ENCODE measurements at places on chromosomes 16 and 17.

DNA sequence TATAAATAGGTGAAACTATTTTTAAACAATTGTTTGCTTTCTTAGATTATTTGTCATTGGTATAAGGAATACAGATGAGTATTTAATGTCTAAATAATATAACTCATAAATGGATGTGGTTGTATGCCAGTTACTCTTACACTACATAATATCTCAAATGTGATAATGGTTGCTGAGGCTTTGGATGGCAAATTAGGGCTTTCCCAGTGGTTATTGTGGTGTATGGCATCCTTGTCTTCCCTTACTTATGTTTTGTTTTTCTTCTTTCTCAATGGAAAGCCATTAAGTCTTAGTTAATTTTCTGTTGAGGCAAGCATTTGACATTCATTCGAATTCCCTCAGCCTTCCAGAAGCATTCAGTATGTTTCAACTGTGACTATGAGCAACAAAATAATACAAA is 10.5 kb downstream of the OMG start:
- DNase-seq = no peak

- DNase-seq = no peak
Observed at GRCh38 chr16:54512467-54512995, 225.9 kb upstream of the IRX3 start.

- peak; percentile 6 for DNase-seq
Observed at GRCh38 chr16:19911747-19912454, 27.3 kb upstream of the GPRC5B start.

DNA sequence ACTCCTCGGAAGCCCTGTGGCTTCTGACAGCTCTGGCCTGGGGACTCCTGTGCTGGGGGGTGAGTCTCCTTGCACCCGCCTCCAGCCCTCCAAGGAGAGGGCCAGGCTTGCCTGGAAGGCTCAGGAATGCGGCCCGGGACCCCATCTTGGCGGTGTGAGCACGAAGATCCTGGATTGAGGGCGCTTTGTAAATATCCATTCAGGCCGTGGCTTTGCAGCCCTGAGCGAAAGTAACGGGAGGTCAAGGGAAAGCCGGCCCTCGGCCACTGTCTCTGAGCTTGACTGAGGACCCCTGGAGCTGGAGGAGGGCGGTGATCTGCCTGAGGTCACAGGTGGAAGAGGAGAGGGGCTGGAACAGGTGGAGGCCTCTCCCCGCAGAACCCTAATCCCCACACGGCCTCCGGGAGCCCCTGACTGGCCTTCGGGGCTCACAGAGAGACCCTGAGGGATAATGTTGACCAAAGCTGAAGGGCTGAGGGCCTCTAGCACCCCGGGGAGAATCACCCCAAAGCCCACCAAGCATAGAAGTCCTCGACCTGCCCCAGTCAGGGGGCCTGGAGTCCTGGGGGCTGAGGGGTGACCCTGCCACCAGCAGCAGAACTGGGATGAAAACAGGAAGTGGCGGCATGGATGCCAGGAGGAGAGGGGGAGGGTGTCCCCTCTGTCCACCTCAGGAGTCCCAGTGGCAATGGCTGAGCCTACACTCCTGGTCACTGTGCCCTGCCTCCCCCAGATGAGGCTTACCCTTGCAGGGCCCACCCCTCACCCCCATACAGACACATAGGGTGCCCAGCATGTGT is 8.3 kb upstream of the RASD1 start:
- no peak for DNase-seq

GRCh38 chr16:2827831-2828520 is 2.1 kb upstream of the ZG16B start:
- no peak for DNase-seq

- DNase-seq = no peak
Observed at GRCh38 chr16:2991566-2992261, 11.5 kb upstream of the PKMYT1 start.

DNA sequence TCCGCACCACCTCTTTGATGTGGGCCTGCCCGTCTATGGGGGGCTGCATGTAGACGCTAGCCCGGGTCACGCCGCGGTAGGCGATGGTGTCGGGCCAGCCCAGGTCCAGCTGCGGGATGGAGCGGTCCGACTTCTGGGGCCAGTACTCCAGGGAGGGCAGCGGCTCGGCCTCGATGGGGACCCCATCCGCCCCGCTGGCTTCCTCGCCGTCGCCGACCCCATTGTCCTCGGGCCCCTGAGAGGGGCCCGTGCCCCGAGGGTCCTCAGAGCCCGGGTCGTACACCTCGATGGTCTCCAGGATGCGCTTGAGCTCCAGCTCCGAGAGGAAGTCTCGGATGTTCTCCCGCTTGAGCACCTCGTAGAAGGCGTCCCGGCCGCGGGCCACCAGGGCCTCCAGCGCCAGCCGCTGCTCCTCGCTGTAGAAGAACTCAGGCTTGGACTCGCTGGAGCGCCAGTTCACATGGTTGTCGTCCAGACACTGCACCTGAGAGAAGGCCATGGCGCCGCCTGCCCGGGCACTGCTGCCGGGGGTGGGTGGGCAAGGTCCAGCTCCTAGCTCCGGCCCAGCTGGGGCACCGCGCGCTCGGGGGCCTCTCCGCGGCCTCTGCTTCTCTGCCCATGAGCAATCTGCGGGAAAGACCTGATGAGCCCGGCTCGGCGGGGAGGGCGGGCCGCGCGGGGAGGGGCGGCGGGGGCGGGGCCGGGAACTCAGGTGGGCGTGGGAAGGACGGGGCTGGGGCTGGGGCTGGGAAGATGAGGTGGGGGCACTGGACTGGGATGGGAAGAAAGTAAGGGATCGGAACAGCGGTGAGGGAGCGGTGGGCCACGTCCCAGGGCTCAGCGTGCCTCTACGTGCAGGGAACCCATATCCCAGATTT is 782 bp downstream of the FAM83G start:
- peak; percentile 9 for DNase-seq

DNA sequence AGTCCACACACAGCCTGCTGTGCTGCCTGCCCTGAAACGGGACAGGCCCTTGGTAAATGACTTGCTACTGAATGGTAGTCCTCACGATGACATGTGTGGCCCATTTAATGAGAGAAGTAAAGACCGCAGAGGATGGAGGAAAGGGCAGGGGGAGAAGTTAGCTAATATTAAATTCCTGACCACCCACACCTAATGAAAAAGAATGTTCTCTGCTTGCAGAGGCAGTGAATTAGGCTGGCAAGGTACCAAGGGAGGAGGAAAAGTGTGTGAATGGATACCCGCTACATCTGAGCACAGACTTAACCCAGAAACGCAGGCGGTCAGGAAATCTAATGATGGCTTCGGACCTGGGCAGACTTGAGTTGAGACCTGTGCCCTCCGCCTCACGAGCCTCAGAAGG is 141.2 kb downstream of the PRKCA start:
- DNase-seq = no peak

- no peak for DNase-seq
Observed at GRCh38 chr17:17079761-17080160, 37.5 kb downstream of the MPRIP start.

DNA sequence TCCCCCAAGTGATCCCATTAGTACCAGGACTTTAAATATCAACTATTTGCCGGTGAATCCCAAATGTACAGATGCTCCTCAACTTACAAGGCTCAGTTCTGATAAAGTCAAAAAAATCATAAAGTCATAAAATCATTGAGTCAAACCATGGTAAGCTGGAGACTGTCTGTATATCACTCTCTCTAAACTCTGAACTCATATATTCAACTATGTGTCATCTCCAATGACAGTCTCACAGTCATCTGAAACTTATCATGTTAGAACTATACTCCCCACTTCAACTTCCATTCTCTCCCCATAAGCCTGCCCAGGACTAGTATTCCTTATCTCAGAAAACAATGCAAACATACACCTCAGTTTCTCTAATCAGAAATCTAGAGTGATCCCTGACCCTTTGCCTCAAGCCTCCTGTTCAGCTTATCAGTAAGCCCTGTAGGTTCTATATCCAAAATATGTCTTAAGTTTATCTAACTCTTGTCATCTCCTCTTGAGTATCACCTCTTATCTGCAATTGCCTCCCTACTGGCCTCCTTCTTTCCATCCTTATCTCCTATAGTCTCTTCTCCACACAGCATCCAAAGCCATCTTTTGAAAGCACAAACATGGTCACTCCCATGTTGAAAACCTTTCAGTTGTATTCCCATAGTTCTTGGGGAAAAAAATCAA is 55.0 kb downstream of the SSH2 start:
- DNase-seq = no peak

GRCh38 chr16:31365131-31365865 is 10.3 kb downstream of the ITGAX start:
- DNase-seq = peak; percentile 31

DNA sequence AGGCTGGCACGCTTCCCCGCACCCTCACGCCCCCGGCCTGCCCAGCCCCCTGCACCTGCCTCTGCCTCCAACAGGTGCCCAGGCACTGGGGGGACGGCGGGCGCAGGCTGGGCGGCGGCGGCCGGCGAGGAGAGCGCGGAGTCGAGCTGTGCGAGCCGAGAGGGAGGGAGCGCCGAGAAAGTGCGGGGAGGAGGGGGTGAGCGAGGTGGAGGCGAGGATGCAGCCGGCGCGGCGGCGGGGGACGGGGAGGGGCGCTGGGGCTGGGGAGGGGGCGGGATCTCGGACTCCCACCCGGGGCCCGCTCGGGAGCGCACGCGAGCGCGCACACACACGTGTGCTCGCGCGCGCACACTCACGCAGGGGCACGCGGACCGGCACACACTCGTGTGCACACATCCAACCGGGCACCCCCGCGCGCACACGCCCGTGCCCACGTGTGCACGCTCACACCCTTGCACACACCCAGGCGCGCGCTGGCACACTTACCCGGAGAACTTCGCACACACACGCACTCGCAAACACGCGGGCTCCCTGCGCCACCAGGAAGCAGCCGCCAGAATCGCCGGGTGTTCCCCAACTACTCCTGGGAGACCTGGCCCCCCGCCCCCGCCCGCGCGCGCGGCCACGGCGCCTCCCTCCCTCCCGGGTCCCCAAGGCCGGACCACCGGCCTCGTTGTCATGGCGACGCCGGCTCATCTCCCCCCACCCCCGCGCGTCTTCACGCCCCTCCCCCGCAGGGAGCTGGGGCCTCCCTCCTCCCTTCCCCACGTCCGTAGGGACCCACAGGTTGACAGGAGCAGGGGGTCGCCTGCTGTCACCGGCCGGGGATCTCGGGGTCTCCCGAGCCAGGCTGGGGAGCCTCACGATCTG is at the start of gene DOC2A:
TSS of gene DOC2A (minus strand) at position 184 of the 870 bp plus-strand sequence. CDS start 805 bp downstream, outside the sequence.
- DNase-seq = peak; percentile 12

GRCh38 chr17:5819396-5819795 is 235.1 kb upstream of the NLRP1 start:
- DNase-seq = no peak

- no peak for DNase-seq
Observed at GRCh38 chr17:65156185-65156834, 19.1 kb downstream of the RGS9 start.

- DNase-seq = no peak
Observed at GRCh38 chr16:73473713-73474112, 425.8 kb upstream of the ZFHX3 start.

GRCh38 chr16:89860747-89861304 is 12.6 kb upstream of the TCF25 start:
- peak; percentile 71 for DNase-seq

GRCh38 chr17:76812263-76812662 is 55.9 kb upstream of the MGAT5B start:
- no peak for DNase-seq

- DNase-seq = peak; percentile 62
Observed at GRCh38 chr16:12132850-12133440, 156.4 kb downstream of the SNX29 start.

- DNase-seq = no peak
Observed at GRCh38 chr17:40791787-40792436, 7.8 kb downstream of the KRT28 start.

DNA sequence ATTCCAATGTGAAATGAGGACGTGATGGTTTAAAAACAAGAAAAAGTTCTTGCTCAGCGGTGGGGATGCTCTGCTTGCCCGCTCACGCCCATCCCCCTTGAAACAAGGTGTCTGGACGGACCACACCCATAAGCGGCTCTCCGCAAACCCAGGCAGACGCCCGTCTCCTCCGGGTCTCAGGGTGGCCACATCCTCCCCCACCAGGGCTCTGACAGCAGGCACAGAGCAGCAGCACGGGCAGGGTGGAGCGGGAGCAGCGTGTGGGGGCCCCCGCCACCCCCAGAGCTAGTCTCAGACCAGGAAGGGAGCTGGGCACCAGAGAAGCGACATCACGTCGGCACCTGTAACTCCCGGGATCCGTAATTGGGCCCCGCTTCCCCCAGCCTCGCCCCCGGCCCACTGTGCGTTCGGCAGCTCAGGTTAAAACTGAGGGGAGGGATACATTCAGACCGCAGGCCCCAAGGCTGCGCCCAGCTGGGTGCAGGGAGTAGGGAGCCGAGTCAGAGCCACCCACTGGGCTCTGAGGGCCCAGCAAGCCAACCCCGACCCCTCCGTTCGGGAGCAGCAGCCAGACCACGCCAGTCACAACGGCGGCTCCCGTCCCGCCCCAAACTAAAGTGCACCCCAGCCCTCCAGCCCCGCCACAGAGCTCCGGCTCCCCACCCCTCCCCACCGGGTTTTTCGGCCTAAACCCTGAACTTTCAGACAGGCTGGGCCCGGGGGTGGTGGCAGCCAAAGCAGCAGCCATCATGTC is 22.0 kb downstream of the CLUH start:
- no peak for DNase-seq

DNA sequence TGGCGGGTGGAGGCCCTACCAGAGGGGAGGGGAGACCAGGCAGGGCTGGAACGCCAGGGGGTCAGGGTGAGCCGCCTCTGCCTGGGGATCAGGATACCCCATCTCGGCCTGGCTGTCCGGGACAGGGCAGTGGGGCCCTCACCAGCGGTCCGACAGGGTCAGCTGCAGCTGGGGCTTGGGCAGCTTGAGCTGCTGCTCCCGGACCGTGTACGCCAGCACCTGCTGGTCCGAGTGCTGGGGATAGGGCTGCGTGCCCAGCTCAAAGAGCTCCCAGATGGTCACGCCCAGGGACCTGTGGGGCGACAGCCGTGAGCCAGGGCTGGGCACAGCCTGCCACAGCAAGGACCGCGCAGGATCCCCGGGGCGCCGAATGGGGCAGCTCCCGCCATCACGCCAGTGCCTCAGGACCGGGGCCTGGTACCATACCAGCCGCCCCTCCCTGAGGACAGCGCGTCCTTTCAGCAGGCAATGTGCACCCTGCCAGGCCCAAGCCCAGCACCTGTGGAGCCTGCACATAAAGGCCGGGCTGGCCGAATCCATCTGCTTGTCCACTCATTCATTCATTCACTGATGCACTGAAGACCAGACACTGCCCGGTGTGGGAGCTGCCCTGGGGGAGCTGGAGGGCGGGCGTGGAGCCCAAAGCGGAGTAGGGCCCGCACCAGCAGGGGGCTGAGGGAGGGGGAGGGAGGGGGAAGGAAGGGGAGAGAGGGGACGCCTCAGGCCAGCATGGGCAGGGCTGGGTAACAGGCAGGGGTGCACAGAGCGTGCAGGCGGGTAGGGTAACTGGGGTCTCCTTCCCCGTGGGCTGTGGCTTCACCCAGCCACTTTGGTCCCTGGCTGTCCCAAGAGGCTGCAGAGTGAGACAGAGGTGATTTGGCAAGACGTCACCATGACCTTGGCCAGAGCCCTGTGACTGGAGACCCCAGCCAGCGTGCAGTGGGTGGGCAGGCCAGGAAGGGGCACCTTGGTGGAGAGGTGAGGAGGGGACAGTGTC is 42.0 kb upstream of the PVALEF start:
- no peak for DNase-seq

Data from suppressor macrophage treated with lipopolysaccharide for 4 hours (primary cell).